ENCODE measurements at places on chromosomes 2 and 18.

DNA sequence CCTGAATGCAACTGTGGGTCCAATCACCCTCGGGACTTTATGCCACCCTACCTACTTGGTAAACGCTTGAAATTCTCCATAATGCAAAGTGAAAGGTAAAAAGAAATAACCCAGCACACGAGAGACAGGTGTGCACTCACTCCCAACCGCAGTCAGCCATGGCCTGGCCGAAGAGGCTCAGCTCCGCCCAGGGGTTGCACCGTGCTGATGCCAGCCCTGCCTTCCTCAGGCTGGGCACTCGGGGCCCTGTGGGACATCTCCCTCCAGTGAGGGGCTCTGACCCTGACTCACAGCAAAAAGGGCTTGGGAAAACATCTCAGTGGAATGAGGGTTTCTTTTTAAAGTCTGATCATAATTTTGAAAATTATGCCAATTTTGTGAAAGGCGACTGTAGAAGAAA lies 13.3 kb downstream of the SLC66A2 start:
- DNase-seq: no peak

DNA sequence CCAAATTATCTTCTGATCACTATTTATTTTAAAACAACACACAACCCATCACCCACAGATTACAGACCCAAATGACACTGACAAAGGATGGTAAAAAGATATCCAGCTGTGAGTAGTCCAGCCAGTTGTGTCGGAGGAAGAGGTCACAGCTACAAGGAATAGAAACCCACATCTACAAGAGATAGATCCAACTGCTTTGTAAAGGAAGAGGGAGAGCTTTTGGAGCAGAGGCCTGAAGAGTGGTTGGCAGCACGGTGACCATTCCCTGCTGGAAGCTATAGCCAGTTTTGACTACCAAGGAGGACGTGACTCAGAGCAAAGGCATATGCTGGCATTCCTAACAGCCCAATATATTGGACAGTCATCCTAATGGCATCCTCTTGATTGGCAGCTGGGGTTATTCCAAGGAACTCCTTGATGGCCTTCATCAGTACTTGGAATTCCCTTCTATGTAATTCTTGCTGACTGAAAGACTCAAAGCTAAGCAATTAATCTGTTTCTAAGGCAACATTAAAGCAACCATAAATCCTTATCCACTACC lies 17.1 kb downstream of the SLC8A1 start:
- DNase-seq: no peak

GRCh38 chr18:58896268-58896667 lies 31.6 kb downstream of the ZNF532 start:
- DNase-seq: no peak

DNA sequence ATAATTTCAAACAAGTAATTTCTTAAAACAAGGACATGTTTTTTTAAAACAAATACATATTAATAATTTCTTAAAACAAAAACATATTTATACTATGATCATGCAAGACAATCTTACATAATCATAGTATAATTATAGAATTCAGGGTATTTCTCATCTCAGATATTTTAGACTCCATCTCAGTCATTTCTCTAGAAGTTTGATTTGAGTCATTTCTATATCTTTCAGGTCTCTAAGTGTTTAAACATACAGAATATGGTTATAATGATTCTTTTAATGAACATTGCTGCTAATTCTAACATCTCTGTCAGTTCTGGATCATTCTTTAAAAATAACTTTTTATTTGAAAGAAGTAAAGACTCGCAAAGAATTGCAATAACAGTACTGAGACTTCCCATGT lies 154.2 kb upstream of the KYNU start:
- DNase-seq: no peak

DNA sequence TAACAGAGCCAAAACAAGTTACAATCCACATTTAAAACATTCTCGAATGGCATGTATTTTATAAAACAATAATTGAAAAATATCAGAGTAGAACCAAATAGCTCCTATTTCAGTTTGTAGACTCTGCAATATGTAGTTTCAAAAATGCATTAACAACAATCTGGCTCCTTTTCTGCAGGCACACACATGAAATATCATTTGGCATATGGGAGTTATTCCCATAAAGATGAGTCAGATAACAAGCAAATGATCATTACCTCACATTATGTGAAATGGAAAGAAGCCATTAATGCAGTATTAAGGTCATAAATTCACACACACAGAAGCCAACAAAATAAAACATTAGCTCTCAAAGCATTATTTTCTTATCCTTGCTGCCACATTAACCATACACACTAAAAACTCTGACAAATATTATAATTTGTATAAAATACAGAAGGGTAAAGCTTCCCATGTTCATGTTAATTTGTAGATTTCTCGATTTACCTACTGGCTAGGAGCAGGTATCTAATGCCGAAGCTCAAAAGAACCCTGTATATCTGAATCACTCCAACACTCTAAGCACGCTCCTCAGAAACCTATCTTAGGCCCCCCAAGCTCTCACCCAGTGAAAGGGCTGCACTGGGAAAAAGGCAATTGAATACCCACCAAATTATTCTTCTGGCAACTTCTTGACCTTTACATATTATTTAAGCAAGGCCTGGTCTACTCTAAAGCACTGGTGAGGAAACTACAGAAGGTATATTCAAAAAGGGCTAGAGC lies 13.8 kb downstream of the NBAS start:
- no peak for DNase-seq

- DNase-seq: no peak
These were observed 224.1 kb upstream of the PARD3B start for GRCh38 chr2:204321027-204321800.

GRCh38 chr2:158575051-158575635 lies 118.4 kb downstream of the PKP4 start:
- no peak for DNase-seq

- no peak for DNase-seq
These were observed 368.8 kb downstream of the NUP35 start for GRCh38 chr2:183493040-183493439.

DNA sequence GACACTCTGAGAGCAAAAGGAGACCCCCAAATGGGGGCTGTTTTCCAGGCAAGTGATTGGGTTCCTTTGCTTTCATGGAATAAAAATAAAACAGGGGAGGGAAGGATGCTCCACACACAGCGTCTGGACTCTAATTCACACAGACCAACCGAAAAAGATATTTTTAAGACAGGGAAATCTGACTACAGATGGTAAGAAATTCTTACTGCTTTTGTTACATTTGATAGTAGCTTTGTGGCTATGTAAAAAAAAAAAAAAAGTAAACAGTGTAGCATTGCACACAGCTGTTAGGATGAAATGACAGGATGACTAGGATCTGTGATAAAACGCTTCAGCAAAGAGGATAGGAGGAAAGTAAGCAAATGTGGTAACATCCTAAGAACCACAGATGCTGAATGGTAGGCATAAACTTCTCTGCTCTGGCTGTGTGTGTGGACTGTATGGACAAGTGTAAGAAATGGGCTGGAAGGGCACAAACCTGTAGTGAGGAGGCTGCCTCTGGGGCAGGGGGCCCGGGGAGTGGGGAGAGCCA lies 207.6 kb downstream of the ANAPC1 start:
- DNase-seq: no peak

DNA sequence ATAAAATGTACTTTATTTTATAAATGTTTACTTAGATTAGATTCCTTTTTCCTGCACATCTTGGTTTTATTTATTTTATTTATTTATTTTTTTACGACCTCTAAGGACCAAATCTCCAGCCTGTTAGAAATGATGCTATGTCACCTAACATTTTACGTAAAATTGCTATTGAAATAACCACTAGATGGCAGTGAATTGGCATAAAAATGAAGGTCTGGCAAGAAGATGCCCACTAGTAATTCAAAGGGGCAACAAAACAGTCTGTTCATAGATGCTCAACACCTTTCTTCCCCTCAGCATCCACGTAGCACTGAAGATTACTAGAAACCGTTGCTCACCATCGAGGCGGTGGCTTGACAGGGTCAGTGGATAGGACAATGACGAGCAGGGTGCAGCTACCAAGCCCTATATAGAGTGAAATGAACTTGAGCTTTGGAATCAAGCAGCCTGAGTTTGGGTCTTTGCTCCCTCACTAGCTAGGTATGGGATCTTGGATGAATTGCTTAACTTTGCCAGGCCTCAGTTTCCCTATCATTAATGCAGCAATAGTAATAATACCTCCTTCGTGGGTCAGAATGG lies 128.7 kb upstream of the L3MBTL4 start:
- peak; percentile 83 for DNase-seq

DNA sequence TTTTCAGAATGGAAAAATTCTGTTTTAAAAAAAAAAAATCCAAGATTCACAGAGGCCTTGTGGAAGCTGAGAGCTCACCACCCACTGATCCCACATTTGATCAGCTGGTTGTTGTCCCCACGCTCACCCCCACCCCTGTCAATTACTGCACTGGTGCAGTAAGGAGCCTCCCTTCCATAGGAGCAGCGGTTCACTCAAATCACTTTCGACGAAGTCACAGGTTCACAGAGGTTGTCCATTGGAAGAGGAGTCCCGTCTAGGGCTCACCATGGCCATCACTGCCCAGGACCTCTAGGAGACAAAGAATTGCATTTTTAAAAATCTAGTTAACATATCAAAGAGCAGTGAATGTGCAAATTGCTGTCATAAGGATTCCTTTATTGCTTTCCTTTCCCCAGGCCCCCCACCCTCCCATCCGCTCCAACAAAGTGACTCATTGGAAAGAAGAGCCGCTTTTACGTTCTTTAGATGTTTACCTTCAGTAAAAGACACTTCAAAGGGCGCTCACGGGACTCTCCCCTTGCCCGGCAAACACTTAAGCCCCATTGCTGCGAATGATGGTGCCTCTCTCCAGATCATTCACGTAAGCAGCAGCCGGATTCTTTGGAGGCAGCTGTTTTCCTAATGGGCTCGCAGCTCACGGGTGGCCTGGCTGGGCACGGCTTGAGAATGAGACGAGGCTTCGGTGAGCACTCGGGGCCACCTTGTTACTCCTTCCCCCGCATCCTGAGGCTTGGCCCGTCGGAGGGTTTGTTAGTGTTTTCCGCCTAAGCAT lies 165.5 kb upstream of the SALL3 start:
- DNase-seq: no peak

DNA sequence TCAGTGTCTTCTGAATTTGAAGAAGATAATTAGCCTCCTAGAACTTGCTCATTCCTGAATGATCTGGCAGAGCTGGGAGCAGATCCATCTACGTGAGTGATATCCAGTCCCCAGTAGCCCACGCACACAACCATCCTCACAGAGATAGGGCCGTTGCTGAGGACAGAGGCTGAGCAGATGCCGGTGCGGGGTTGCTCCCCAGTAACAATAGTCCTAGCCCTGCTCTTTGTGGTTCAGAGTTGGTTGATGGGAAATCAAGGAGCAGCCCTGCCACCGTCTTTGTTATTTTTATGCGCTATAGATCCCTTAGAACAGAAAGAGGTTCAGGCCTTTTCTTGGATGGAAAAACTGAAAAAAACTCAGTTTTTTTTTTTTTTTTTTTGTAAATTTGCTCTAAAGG lies 69.3 kb downstream of the VWA3B start:
- no peak for DNase-seq

DNA sequence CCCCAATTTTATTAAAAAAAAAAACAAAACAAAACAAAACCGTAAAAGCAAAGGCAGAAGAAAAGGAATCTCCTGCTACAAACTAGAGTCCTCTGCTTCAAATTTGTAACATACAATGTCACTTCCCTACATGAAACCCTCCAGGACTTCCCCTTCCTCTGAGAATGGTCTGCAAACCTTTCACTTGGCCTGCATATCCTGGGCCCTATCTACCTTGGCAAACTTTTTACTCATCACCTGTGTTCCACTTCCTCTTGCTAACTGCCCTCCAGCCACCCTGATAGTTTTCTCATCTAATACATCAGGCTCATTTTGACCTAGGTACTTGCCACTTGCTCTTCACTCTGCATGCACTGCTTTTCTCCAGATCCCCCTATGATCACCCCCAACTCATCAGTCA lies 255.5 kb downstream of the ETAA1 start:
- DNase-seq: no peak

GRCh38 chr2:203898657-203899056 lies 31.1 kb downstream of the CTLA4 start:
- DNase-seq: no peak

DNA sequence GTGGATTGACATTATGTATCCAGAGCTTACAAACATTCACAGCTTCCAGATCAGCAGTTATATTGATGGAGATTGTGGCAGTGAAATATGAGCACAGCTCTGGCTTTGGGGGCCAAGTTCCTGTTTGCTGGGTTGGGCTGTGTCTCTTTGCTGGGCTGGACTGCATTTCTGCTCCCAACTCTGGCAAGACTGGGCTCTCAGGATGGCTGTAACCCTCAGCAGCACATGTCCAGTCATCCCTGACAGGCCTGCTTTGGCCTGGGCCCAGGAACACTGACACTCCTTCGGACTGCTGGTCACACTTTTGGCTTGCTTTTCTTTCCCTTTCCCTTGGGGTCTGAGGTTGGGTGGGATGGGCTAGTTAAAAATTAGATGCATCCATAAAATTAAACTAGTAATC lies 17.9 kb upstream of the VPS4B start:
- no peak for DNase-seq

- DNase-seq: peak; percentile 21
These were observed 83.9 kb downstream of the PLCL1 start for GRCh38 chr2:197888321-197888720.

- DNase-seq: no peak
These were observed 161.7 kb downstream of the SP3 start for GRCh38 chr2:173803449-173803848.

GRCh38 chr2:102796337-102796736 lies 34.5 kb downstream of the TMEM182 start:
- DNase-seq: no peak

DNA sequence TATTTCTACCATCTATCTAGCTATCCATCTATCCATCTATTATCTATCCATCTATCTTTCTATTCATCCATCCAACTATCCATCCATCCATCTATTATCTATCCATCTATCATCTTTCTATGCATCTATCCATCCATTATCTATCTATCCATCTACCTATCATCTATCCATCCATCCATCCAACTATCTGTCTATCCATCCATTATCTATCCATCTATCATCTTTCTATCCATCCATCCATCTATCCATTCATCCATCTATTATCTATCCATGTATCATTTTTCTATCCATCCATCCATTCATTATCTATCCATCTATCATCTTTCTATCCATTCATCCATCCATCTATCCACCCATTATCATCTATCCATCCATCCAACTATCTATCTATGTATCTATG lies 24.6 kb upstream of the ZNF407 start:
- DNase-seq: no peak

GRCh38 chr2:121004359-121004758 lies 268.7 kb downstream of the GLI2 start:
- no peak for DNase-seq

DNA sequence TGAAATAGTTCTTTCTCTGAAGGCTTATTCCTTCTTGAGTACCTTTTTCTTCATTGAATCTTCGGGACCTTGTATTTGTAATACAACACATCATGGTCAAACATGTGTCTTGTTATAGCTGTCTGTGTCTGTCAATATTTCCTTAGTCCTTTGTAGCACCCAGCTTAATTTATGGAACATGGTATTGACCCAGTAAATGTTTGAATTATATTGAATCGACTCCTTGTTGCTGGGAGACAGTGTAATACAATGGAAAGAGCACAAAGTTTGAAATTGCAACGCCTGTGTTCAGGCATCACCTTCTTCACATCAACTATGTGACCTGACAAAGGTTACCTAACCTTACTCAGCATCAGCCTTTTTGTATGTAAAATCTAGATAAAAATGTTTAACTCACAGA lies 267.2 kb upstream of the CYRIA start:
- no peak for DNase-seq

Measured in DMS53 (cell line).